ENCODE measurements at places on chromosomes 5 and 9. TPM values are rescaled to one million over a fixed set of nuclear protein-coding genes. Genes with fewer than 3 reads are reported as not detected.

The TUBB4B gene
- total RNA-seq, result 278 TPM

The MYO10 gene
- total RNA-seq, result 0.23 TPM

The UNC5A gene
- not detected for total RNA-seq

DNA sequence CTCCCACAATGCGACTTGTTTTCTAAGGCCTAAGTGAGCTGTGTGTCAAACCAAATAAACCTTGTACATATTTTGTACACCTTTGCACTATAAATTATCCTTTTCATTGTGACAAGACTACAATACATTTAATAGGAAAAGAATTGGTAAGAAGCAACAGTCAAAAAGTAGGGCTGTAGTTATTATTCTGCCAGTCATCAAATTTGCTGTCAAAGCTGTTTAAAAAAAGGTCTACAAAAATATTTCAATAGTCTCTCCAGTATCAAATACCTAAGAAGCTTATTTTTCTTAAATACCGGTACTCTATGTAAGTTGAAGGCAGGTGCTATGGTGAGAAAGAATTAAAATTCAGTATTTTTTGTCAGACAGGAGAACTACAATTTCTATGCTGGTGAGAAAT, 40.5 kb downstream of the TLE1 start:
- no peak for DNase-seq

- no peak for DNase-seq
Measured at GRCh38 chr5:173878224-173878967, 9.8 kb upstream of the CPEB4 start.

DNA sequence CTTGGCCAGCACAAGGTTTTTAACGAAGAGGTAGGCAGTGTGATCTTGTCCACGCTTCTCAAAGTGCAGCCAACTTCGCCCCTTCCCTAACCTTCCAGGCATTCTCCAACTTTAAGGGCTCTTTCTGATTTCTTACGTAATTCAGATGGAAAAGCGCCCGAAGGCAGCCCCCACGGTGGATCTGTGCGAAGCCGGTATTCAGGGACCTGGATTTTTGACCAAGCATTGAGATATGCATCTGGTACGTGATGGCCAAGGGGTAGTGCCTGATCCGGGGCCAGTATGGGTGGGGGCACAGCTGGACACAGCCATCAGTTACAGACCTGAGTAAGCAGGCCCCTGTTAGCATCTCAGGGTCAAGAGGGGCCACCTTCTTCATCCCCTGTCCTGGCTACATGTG, 80.0 kb downstream of the AMBP start:
- DNase-seq, result no peak

- DNase-seq, result no peak
Measured at GRCh38 chr5:35026280-35026840, 21.4 kb downstream of the AGXT2 start.

- DNase-seq, result no peak
Measured at GRCh38 chr5:143877196-143877595, 65.2 kb downstream of the HMHB1 start.

- no peak for DNase-seq
Measured at GRCh38 chr5:21806271-21806670, 1046.9 kb downstream of the CDH12 start.

DNA sequence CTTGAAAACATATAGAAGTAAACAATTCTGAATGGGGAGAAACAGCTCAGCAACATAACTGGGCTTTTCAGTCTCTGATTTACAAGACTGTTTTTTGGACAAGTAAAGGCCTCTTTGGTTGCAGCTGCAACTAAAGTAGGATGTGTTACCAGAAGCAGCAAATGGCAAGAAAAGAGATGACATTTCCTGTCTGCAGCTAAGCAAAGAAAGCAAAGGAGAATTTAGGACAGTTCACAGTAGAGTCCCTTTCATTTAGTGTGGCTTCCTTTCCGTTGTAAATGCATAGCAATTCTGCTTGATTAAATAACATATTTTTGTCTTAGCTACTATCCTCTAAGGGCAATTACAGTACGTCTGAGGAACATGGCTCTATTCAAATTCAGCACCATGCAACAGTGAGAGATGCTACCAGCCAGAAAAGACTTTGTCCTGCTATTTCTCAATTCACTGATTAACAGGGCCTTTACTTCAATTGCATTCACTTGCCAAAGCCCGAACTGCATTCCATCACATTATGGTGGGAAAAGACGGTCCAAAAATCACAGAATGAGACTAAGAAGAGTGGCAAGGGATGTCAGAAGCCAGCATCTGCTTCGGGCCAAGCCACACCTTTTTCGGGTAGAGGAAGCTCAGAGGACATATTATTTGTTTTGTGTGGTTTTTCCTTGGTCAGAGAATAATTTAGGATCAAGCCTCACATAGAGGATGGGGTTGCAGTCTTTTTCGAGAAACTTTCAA, 107.7 kb downstream of the SEMA6A start:
- DNase-seq, result no peak

DNA sequence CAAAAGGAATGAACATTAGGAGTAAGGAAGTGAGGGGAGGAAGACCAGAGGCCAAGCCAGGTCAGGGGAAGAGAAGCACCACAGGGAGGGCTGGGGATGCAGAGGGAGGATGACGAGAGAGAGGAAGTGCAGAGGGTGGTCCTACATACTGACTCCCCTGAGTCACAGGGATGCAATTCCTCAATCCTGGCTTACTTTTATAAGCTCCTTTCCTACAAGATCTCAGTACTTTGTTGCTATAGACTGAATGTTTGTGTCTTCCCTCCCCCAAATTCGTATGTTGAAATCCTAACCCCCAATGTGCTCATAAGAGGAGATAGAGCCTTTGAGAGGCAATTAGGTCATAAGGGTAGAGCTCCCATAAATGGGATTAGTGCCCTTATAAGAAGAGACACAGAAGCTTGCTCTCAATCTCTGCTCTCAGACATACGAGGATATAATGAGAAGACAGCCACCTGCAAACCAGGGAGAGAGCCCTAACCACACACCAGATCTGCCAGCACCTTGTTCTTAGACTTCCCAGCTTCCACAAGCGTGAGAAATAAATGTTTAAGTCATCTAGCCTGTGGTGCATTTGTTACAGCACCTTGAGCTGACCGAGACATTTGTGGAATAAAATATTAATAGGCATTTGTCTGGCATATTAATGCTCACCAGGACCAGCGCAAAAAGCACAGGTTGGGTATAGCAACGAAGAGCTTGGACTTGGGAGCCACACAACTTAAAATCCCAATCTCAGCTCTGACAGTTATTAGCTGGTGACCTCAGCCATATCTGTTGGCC, 33.4 kb downstream of the GCNT4 start:
- DNase-seq, result no peak

- no peak for DNase-seq
Measured at GRCh38 chr5:64826541-64826940, 57.8 kb downstream of the CWC27 start.

DNA sequence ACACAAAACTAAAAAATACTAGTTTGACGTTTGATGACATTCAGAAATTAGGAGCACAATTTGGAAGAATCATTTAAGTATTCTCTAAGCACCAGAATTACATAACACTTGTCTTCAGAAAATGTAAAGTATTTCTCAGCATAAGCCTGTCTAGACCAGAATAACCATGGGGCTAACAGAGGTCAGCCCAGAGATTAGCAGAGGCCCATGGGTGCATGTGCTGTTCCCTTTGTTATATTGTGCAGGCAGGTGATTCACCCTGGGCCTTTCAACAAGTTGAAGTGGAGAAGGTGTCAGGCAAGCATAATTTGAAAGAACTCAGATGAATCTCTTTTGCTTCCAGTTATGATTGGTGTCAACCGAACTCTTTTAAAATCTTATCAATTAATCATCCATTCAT, 227.9 kb downstream of the LURAP1L start:
- no peak for DNase-seq

- no peak for DNase-seq
Measured at GRCh38 chr5:124399426-124399961, 346.9 kb downstream of the ZNF608 start.

DNA sequence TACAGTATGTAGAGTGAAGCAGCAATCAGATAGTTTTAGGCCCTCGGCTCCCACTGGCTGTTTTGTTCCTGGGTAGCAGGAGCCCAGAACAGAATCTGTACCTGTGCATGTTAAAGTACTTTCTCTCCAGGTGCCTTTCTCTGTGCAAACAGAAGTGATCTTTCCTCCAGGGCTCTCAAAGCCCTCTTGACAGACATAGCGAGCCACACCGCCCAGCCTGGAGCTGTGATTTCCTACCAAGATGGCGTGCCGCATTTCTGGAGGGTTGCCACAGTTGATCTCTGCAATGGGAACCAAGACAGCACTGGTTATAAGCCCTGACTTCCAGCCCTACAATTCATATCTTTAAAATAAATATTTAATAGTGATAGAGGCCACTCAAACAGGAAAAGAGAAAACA, 50.9 kb downstream of the SUSD1 start:
- DNase-seq, result no peak
